ENCODE measurements at places on chromosomes 16 and 17.

- no peak for DNase-seq
Observed at GRCh38 chr17:83204230-83204725, 124.9 kb downstream of the METRNL start.

- no peak for DNase-seq
Observed at GRCh38 chr16:58019866-58020538, 5.6 kb upstream of the MMP15 start.

- DNase-seq: no peak
Observed at GRCh38 chr16:50593410-50594150, 45.4 kb downstream of the NKD1 start.

- DNase-seq: no peak
Observed at GRCh38 chr16:84458606-84459532, 45.6 kb downstream of the MEAK7 start.

DNA sequence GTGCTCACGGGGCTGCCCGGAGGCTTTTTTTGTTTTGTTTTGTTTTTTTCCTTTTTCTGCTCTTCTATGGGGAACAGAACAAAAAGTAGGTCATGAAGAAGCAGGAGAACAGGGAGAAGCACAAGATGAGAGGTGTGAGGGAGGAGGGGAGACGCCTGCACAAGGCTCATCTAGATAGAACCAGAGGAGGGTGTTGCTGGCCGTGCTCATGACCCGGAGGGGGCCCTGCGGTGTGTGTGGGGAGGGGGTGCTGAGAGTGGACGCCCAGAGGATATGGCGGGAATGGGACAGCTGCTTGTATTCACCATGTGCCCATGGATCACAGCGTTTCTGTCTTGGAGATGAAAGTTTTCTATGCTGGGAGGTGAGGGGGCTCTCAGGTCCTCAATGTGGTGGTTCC, 183.7 kb downstream of the FOXL1 start:
- DNase-seq: no peak

DNA sequence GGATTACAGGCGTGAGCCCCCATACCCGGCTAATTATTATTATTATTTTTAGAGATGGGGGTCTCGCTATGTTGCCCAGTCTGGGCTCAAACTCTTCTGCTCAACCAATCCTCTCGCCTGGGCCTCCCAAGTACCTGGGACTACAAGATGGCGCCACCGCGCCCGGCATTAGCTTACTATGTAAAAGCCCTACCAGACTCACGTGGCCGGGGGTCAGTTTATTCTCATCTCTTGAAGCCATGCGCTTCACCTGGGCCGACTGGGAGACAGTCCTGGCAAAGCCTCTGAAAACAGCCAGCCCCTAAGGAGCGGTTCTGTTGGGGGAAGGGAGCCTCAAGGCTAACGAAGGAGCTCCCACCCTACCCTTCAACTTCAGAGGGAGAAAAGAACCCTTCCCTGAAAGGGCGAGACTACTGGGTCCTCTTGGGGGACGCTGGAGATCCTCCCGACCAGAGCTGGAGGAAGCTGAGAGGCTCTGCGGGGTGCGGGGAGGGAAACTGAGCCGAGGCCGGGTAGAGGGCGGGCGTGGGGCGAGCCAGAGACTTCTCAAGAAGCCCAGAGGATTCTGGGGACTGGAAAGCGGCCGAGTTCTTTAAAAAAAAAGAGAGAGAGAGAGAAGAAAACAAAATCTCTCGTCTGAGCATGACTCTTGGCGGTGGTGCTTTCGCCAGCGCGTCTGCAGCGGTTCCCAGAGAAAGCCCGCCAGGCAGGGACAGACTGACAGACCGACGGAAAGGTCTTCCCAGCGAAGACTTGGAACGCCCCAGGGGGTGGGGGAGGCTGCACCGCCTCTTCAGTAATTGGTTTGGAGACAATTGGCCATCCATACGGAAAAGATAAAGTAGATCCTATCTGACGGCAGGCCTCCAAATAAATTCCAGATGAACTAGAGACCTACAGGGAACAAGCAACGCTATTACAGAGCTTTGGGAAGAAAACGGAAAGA, 5.6 kb upstream of the TUBG2 start:
- no peak for DNase-seq

DNA sequence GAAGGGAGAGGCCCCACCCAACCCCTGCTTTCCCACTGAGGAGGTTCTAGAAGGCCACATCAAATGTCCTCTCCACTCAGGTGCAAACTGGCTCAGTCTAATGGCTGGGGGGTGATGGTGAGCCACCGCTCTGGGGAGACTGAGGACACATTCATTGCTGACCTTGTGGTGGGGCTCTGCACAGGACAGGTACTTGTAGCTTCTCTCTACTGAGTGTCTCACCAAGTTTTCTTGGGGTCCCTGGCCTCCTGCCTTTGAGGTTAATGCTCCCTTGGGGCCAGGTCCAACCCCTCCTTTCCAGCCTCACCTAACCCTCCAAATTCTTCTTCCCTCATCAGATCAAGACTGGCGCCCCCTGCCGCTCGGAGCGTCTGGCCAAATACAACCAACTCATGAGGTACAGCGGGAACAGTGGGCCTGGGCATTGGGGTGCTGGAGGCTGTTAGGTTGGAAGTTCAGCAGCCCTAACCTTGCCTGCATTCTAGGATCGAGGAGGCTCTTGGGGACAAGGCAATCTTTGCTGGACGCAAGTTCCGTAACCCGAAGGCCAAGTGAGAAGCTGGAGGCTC, 5.7 kb downstream of the ENO3 start:
- DNase-seq: no peak

- no peak for DNase-seq
Observed at GRCh38 chr17:6084311-6085161, 14.4 kb downstream of the WSCD1 start.

DNA sequence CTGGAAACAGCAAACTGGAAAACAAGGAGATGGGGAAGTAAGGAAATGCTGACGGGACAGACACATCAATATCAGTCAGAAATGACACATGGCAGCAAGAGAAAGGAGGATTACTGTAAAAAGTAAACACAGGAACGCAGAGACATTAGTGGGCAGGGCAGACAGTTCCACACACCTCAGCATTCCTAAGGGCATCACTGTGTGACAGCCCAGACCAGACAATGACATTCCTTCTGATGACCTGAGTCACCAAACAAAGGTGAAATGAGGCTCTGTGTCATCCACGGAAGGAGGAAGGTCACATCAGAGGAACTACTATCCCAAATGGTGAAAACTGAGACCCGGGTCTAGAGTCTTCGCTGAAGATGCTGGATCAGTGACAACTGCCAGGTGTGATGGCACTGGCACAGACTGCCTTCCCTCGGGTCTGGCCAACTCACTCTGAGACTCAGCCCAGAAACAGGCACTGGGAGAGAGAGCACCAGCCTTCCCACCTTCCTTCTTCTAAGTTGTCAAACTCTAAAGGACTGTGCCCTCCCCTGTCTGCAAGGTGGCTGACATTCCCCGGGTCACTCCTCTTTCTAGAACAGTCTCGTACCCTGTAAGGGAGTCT, 36.7 kb downstream of the TK2 start:
- DNase-seq: no peak

DNA sequence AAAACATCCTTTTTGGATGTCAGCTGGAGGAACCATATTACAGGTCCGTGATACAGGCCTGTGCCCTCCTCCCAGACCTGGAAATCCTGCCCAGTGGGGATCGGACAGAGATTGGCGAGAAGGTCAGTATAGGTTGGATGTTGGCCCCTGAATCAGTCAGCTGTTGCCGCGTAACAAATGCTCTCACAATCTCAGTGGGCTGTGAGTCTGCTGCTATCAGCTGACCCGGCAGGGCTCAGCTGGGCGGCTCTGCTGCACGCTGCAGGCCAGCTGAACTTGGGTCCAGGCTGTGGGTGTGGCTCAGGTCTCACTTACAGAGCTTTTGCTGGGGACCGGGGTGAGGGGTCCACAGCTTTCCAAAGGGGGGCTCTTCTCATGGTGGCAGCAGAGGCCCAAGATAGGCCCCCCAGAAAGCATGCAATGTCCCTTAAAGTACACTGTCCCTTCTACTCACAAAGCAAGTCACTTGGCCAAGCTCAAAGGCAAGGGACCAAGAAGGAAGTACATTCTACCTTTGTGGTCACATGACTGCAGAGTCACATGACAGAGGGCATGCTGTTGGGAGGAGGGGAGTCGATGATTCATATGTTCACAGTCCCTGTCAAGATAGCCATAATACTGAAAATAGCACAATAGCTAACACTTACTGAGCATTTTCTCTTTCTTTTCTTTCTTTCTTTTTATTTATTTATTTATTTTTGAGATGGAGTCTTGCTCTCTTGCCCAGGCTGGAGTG, 134.2 kb downstream of the ABCC1 start:
- DNase-seq: no peak

GRCh38 chr16:50229149-50229726, 37.1 kb upstream of the ADCY7 start:
- DNase-seq: no peak

GRCh38 chr17:67718325-67718941, 697 bp downstream of the NOL11 start:
- DNase-seq: no peak

DNA sequence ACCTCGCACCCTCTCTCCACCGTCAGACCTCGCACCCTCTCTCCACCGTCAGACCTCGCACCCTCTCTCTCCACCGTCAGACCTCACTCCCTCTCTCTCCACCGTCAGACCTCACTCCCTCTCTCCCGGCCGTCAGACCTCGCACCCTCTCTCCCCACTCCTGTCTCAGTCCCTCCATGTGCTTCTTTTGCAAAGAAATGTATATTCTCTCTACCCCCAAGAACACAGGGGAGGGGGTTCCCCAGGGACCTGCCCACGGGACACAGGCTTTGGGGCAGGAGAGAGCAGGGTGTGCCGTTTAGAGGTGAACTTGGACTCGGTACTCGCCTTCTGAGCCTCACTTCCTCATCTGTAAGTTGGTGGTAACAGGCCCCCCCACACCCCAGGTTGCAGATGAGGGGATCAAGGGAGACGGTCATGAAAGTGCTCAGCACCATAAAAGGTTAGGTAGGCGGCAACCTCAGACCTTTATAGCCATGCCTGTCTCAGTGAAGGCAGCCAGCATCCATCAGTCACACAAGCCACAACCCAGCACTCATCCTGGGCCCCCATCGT, 63.7 kb downstream of the RPH3AL start:
- DNase-seq: no peak

- no peak for DNase-seq
Observed at GRCh38 chr17:20825539-20825938, 217.3 kb downstream of the USP22 start.

GRCh38 chr17:43671031-43671692, 9.4 kb upstream of the MEOX1 start:
- DNase-seq: no peak

DNA sequence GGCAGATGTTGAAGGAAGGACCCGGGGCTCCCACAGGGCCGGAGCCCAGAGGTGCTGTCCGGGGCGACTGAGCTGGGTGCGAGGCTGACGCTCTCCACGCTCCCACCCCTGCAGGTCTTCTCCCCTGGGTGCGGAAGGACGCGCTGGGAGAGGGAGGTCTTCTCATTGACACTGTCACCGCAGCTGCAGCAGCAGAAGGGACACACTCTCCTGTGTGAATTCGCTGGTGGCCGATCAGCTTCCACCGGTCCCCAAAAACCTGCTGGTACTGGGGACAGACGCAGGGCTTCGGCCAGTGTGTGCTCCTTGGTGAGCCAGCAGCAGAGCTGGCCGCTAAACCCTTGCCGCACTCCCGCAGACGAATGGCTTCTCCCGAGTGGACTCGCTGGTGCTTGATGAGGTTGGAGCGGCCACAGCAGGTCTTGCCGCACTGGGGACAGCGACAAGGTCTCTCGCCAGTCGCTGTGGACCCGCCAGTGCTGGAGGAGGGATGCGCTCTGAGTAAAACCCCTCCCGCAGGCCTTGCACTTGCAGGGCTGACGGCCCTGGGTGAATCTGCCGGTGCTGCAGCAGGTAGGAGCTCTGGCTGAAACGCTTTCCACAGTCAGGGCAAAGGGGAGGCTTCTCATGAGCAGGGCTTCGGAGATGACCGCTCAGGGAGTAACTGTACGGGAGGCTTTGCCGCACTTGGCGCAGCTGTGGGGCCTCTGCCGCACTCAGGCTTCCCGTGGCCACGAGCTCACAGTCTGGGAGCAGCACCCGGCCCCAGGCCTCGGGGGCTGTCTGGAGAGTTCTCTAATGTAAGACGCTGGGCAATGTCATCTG, 6.2 kb downstream of the ZNF843 start:
- no peak for DNase-seq

- DNase-seq: no peak
Observed at GRCh38 chr17:60846175-60846574, 168.5 kb downstream of the BCAS3 start.

GRCh38 chr16:50354629-50355456, 13.9 kb downstream of the BRD7 start:
- no peak for DNase-seq

- DNase-seq: no peak
Observed at GRCh38 chr16:71537643-71538042, 11.4 kb downstream of the CHST4 start.
